Hepatocyte (in vitro differentiated cells): ENCODE measurements at places on chromosomes 7 and 10. TPM values are rescaled to one million over a fixed set of nuclear protein-coding genes. Genes with fewer than 3 reads are reported as not detected.
A peak's percentile ranks its signal among the peaks of the same experiment; 100 is the strongest.

- no peak for DNase-seq
Observed at GRCh38 chr10:103658049-103658577, 164.6 kb downstream of the NEURL1 start.

DRGX gene
- not detected in 2 replicates for total RNA-seq

GRCh38 chr10:2964632-2965296, 102.6 kb upstream of the PFKP start:
- no peak for DNase-seq

GRCh38 chr10:7260412-7260900, 150.4 kb downstream of the SFMBT2 start:
- peak; percentile 71 for DNase-seq

DNA sequence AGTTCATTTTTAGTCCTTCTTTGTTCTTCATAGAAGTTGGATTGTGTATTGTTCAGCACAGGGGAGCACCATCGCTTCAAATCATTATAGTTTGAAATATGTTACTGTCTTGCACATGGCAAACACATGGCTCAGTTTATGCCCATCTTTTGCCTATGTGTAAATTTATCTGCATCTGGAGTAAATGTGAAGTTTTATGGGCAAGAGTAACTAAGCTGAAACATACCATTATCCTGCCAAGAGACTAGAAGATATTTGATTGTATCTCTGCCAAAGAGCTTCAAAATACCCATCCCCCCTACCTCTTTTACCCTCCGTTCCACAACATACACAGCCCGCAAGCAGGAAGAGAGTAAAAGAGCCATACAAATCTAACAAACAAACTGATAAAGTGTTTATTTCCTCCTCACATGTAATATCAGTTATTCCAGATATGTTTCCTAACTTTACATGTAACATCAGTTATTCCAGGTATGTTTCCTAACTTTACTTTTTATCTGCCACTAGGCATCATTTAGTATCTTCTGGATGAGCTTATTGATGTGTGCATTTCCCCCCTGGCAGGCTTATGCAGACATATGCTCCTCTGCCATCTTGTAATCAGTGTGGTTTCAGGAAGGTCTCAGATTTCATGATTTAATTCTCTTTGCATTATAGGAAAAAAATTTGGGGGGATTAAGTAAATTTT, 127.7 kb downstream of the SRI start:
- no peak for DNase-seq

DNA sequence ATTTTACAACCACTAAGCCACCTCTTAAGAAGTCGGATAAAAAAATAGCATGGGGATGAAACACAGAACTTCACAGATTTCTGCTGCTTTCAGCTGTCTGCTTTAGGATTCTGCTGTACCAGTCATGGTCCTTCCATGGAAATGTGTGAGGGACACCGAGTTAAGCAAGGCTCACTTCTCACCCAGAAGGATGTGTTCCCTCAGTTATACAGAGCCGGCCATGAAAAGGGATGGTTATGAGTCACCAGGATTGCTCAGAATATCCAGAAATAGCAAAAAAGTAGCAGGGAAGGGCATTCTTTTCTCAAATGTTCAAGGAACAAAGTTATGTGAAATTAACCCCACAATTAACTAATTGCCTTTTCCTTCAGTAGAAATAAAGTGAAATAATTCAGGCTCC, 124.4 kb downstream of the AMPH start:
- DNase-seq, result no peak

GRCh38 chr10:114982989-114983388, 45.0 kb downstream of the TRUB1 start:
- DNase-seq, result no peak

GRCh38 chr7:45985902-45986301, 64.8 kb upstream of the IGFBP3 start:
- no peak for DNase-seq

GRCh38 chr10:31686599-31686998, 242.0 kb downstream of the ARHGAP12 start:
- DNase-seq, result no peak

DNA sequence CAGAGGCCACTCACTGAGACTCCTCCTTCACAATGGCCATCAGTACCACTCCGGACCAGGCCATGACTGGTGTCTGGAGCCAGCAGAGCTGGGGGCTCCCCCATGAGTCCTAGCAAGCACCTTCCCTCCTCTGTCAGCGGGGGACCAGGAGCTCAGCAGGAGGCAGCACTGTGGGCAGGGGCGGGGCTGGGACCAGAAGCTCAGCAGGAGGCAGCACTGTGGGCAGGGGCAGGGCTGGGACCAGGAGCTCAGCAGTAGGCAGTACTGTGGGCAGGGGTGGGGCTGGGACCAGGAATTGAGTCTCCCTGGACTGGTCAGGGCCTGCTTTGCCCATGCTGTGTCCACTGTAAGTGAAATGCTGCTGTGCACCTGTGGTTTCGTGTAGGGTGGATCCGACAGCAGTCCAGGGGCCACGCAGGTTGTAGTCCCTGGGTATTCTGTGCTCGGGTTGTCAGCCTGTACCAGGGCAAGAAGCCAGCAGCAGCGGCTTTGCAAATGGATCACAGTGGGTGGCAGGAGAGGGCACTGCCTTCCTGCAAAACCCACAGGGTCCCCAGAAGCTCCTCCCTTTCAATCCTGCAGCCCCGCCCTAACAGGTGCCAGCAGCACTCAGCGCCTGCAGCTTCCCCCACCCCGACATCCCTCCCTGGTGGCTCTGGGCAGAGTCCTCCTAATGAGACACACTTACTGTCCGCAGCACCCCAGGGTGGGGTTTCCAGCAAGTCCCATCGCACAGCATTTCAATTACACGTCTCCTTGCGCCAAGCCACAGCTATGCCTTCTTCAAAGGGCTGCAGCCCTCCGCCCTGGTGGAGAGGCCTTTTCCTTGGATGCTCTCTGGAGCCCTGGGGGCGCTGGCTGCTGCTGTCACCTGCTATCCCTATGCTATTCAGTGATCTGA, 220.5 kb downstream of the TCERG1L start:
- no peak for DNase-seq

- DNase-seq, result no peak
Observed at GRCh38 chr7:75628055-75628454, 110.7 kb downstream of the HIP1 start.

SLC26A3 gene
- 14.2 and 18.1 TPM in 2 replicates for total RNA-seq

DNA sequence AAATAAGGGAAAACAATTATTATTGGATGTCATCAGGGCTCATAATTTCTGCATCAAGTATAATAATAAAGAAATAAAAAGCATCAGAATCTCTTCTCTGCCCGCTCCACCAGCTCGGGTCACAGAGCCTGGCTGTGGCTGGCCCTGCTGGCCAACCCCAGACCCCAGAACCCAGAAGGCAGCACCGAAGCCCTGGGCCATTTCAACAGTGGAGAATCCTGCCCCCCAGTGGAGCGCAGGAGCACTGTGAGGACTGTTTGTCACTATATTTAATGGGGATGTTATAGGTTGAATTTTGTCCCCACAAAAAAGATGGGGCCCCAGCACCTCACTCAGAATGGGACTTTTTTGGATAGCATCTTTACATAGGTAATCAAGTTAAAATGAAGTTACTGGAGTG, 27.3 kb downstream of the DENND11 start:
- DNase-seq, result no peak

CALCR gene
- 0.07 and 0.12 TPM in 2 replicates for total RNA-seq

SEMA3C gene
- 134 and 139 TPM in 2 replicates for total RNA-seq

DNA sequence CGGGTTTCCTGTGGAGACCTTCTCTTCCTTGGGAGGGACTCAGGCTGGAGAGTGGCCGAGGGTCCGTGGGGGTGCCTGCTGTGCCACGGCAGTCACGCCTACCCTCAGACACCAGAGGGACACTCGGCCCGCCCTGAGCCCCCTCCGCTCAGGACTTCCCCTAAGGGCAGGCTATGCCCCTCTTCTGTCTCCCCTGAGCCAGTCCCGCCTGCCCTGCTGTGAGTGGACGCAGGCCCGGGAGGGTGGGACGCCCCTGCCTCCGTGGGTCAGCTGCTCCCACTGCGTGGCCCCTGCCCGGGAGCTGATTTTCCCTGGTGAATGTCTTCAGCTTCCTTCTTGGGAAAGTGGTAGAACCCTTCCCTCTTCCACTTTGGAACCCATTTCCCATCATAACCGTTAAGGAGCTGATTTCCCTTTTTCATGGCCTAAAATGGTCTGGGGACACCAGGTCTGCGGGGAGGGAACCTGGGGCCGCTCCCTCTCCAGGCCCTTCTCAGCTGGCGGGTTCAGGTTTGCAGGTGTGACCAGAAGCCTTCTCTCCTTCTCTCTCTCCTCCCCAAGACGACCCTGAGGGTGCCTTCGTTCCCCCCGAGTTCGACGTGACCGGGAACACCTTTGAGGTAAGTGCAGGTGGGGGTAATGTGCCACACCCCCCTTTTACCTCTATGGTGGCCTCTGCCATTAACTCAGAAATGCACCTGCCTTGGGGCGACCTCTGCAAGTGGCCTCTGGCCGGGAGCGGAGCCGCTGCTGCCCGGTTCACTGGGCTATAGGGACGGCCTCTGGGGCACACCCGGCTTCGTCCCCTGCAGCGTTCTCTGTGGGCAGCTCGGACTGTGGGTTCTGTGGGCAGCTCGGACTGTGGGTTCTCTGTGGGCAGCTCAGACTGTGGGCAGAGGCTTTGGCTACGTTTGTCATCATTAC, 7.9 kb downstream of the KNDC1 start:
- DNase-seq, result no peak

SEPTIN14 gene
- total RNA-seq, result not detected in 2 replicates
